ENCODE measurements at places on chromosomes 1 and 21. TPM values are rescaled to one million over a fixed set of nuclear protein-coding genes. Genes with fewer than 3 reads are reported as not detected.

DNA sequence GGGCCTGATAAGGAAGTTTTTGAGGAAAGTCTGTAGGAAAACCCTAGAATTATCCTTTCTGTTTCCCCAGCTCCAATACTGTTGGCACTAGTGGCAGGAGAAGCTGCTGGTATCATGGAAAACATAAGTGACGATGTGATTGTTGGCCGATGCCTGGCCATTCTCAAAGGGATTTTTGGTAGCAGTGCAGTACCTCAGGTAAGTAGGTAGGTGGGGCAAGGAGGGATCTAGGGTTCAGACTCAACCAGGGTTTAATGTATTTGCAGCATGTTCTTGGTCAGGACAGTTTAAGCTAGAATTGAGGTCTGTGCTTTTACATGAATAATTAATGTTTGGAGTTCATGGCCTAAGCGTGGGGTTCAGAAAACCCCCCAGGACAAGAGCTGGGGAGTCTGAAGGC is 62.1 kb downstream of the KDM1A start:
- DNase-seq, result no peak

DNA sequence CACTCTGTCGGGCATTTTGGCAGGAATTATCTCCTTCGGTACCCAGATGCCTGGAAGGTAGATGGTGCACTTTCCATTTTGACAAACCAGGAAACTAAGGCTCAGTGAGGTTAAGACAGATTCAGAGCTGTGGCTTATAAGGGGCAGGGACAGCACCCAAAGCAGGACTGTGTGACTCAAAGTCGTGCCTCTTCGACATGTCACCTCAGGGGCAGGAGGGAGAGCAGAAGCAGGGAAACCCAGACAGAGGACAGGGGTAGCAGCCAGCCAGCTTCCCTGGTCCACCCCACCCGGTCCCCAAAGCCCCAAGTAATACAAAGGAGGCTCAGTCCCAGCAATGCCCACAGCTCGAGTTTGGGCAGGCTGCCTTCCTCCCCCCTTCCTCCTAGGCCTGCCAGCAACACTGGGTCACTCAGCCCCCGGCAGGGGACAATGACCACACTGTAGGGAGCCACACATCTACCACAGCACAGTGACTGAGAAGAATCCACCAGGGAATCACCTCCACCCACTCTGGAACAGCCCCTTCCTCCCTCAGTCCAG is 2.5 kb downstream of the RHOC start:
- DNase-seq, result no peak

DNA sequence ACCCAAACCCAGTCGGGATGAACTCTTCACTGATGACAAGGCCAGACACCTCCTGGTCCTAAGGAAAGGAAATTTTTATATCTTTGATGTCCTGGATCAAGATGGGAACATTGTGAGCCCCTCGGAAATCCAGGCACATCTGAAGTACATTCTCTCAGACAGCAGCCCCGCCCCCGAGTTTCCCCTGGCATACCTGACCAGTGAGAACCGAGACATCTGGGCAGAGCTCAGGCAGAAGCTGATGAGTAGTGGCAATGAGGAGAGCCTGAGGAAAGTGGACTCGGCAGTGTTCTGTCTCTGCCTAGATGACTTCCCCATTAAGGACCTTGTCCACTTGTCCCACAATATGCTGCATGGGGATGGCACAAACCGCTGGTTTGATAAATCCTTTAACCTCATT is 10.1 kb downstream of the CZIB start:
- DNase-seq, result no peak

DNA sequence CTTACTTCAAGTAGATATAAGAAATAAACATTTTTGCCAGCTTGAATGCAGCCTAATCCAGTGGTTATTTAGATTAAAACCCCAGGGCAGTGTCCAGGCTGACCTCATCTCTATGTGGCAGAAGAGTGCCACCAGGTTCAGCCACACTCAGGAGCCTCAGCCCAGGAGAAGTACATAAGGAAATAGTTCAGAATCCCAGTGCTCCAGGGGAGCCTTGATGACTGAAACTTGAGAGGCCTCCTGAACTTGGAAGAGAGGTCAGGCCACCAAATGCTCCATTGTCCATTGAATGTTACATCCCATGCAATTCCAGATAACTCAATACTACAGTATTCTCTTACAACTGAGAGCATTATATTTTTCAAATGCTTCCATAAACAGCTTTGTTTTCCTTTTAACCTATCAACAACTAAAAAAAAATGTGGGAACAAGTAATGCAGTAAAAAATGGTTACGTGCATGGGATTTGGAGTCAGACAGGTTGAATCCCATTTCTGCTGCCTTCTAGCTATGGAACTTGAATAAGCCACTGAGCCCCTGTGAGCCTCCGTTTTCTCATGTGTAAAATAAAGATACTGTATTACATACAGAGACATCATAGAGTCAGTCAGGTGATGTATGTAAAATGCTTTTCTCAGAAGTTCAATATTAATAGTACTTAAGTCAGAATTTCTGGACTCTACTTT is 248.0 kb downstream of the PLPP3 start:
- DNase-seq, result no peak

DNA sequence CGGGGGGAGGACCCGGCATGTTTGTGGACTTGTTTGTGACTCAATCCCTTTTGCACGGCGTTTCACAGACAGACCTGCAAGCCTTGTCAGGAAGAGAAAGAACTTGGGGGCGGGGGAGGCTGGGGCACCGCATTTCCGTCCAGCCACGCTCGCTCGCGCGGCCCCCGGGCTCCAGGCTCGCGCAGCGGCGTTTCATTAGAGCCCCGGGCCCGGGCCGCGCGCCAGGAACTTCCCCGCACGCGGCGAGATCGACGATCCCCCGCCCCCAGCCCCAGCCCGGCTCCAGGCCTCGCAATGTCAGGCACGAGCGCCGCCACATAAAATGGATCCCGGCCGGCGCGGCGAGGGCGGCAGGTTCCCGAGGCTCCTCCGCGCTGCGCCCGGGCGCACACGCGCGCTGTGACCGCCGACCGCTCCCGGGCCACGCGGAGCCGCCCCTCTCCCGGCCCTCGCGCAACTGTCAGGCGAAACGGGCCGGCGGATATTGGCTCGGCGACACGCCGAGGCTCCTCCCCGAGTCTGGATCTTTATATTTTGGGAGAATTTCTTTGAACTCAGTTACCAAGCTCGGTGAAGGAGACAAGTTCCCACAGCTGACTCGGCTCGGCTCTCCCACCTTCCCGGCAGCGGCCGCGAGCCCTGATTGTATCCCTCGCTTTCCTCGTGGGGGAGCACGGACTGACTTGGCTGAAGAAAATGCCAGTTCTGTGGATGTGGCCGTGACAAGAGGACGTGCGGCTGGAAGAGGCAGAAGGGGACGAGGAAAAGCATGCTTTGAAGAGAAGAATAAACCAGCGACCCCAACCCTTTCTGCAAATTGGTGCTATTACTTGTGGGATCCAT is at the start of gene KIF26B:
TSS of gene KIF26B (plus strand) at position 557 of the 843 bp plus-strand sequence. CDS start 440 bp downstream, outside the sequence.
- no peak for DNase-seq

The HPDL gene
- total RNA-seq, result 4.1 TPM

Data from transverse colon (tissue), 4 donors.